Stimulated activated CD8-positive, alpha-beta memory T cell treated with anti-CD3 and anti-CD28 coated beads, Interleukin-7, amount 100 ng/mL, for 1 hour (primary cell): ENCODE measurements at places on chromosomes 2 and 18.

GRCh38 chr2:203379156-203379555 lies 51.0 kb downstream of the ABI2 start:
- no peak for DNase-seq

- DNase-seq, result no peak
These were observed 18.6 kb downstream of the ARL4C start for GRCh38 chr2:234478121-234478858.

DNA sequence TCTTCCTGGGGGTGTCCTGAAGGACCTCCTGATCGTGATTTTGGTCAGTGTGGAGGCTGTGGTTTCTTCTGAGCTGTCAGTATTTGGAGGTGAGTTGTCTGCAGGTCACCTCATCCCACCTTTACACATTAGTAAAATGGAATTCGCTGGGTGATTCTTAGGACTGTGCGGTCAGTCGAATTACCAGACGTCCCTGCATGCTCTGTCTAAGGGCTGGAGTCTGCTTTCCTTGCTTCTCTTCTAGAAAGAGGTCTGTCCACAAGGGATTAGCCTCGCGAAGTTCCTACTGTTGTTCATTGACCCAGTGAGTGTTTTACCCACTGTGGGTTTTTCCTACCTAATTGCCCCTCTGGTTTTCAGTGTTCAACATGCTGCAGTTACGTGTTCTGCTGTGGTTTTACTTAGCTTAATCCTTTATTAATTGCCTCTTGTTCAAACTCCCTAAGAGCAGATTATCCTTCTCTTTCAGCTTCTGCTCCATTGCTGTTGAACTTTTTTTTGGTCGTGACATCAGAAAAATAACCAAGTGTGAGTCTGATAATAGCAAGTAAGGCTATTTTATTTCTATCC lies 183.4 kb downstream of the NEDD4L start:
- DNase-seq, result no peak

GRCh38 chr18:29439398-29439797 lies 1262.5 kb upstream of the CDH2 start:
- no peak for DNase-seq

DNA sequence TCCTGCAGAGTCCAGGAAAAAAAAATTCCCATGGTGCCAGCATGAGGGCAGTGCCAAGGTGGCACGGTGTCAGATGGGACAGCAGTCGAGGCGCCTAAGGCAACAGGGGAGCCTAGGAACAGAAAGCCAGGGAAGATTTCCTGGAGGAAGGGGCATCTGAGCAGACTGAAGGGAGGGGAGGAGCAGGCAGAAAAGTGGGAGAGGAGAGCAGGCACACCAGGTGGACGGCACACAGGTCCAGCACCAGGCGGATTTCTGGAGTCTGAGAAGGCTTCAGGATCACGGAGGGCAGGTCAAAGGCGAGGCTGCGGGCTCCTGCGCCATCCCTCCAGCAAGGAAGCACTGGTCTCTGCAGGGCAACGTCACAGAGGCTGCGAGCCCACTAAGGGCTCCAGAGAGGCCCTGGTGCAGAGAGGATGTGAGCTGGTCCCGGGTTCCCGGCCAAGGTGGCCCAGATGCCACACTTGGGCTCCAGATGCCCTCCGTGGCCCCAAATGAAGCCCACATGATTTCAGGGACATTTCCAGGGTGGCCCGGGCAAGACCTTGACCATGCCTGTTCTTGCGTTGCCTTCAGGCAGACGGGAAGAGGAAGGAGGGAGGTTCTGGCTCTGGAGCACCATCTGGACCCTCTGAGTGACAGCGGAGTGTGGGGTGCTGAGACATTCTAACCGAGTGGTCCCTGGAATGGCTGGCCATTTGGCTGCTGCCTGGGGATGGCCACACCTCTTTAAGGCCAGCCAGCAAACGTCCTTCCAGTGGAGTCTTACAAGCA lies 4.1 kb downstream of the HS6ST1 start:
- DNase-seq, result no peak

GRCh38 chr18:6752202-6752860 lies 22.8 kb downstream of the ARHGAP28 start:
- DNase-seq, result no peak

DNA sequence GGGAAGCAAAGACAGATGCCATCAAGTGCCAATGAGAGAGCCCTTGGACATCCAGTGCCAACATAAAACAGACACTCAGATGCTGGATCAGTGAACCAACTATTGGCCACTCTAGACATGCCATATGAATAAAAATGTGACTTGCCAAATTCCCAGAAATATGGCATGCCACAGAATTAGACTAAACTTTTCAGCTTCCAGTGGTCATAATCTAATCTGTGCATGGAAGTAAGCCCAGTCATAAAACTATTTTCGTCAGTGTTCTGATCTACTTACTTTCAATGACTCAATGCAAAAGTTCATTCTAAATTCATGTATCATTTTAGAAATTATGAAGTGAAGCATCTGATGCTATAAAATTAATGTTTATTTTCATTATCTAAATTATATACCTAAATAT lies 1506.2 kb upstream of the NXPH2 start:
- DNase-seq, result no peak
